Left ventricle myocardium inferior (tissue), 1 donor: ENCODE measurements at places on chromosomes 2 and 18. TPM values are rescaled to one million over a fixed set of nuclear protein-coding genes. Genes with fewer than 3 reads are reported as not detected.

The PTPN4 gene
- total RNA-seq = 45.4 TPM

The REG1A gene
- total RNA-seq = not detected

The SERPINB12 gene
- not detected for total RNA-seq

The MYO1B gene
- total RNA-seq = 16.2 TPM

The REG3A gene
- total RNA-seq = not detected

The STAMBP gene
- total RNA-seq = 35.5 TPM

The GULP1 gene
- total RNA-seq = 5.7 TPM

The GCKR gene
- not detected for total RNA-seq

The PIEZO2 gene
- total RNA-seq = 0.33 TPM

The DTYMK gene
- total RNA-seq = 10.6 TPM

The YES1 gene
- 21.7 TPM for total RNA-seq

DNA sequence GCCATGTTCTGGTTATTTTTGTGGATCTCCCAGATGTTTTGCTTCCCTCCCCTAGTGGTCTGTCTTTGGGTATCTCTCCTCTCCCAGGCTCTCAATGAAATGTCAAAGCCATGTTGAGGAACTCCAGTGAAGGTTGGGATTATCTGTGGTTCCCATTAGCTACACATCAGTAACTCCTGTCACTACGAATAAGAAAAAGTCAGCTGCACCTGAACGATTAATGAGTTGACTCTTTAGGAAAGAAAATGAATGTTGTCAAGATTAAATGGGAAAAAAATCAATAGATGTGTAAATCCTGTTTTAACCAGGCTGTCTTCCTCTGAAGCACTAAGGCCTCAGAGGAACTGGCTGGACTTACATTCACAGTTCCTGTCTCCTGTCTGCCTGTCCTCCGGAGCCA, 94.0 kb upstream of the DAPL1 start:
- DNase-seq = no peak

DNA sequence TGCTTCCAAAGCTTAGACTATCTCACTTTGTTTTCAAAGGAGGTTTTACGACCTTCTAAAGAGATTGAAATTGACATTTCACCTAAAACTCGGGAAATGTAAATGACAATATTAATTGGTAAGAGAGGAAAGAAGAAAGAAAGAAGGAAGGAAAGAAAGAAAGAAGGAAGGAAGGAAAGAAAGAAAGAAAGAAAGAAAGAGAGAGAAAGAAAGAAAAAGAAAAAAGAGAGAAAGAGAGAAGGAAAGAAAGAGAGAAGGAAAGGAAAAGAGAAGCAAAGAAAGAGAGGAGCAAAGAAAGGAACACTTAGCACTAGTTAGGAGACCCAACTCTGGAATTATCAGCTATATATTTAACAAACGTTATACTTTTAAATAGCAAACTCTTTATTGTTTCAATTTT, 3.7 kb downstream of the GKN1 start:
- DNase-seq = no peak

- no peak for DNase-seq
Measured at GRCh38 chr2:29950481-29950880, 29.1 kb upstream of the ALK start.

DNA sequence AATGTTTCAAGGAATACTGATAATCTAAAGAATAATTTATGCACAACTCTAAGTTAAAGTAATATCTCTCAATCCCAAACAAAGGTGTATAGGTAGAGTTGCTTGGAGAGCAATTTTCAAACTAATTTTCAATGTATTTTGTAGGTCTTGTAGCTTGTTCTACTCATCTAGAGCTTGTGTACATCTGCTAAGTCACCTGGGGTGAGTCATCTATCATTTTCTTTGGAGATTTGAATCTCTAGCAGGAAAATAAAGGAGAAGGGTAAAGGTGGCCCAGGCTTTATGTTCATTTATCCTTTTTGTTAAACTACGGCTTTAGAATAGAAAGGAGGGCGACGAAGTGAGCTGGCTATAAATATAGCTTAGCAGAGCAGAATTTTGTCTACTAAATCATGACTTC, 76.8 kb upstream of the THUMPD2 start:
- no peak for DNase-seq

DNA sequence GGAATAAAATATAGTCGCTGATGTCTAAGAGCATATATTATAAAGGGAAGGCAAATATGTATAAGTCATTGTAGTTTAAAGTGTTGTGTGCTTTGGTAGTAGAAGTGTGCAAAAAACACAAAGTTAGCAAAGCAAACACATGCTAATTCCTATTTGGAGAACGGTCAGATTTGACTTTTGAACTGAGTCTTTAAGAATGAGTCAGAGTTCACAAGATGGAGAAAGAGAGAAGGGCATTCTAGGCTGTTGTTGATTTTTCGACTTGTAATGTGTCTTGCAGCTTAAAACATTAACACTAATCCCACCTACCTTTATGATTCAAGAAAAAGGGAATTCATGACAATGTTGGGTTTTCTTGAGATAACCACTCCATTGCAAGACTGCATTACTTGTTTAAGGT, 98.1 kb downstream of the CRIM1 start:
- DNase-seq = no peak

- DNase-seq = no peak
Measured at GRCh38 chr2:144875290-144875969, 355.5 kb upstream of the ZEB2 start.

DNA sequence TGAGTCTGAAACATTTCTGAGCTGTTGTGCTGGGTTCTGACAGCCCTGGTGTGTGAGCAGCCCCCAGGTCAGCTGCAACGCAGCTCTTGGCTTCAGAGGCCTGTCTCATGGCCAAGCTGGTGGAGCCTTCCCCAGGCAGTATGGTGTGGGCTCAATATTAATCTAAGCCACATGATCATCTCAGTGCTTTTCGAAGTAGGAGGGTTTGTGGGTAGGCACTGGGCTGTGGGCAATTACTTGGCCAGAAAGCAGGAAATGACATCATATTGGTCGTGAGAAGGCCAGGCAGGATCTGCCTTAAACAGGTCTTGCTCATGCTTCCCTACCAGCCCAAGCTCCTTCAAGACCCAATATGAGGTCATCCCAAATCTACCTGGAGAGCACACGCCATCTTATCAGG, 26.9 kb downstream of the LOXHD1 start:
- DNase-seq = no peak

DNA sequence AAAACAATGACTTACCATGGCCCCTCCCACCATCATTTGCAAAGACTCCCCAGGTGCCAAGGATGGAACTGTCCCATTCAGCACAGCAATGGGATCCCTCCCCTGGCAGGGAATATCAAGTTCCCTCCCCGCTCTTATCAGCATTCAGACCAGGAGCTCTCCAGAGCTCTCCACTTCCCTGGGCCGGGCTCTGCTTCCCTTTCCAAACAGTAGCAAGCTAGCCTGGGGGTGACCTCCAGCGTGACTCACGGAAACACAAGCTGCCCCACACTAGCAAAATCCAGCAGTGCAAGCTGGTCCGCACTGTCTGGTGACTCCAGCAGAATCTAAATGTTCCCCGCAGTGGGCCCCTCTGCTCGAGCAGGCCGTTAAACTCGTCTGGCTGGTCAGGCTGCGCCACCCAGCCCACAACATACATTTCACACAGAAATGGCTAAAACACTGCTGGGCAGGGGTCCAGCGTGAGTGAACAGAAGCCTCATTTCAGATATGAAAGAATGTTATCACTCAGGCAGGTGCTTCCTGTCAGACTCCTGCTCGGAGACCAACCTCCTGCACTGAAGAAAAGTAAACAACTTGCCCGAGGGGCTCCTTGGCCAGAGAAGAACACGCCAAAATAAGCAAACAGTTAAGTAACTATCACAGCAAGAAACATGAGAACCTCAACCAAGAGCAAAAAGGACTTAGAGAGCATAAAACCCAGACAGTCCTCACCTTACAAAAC, 33.9 kb downstream of the STAT1 start:
- DNase-seq = peak; percentile 78

DNA sequence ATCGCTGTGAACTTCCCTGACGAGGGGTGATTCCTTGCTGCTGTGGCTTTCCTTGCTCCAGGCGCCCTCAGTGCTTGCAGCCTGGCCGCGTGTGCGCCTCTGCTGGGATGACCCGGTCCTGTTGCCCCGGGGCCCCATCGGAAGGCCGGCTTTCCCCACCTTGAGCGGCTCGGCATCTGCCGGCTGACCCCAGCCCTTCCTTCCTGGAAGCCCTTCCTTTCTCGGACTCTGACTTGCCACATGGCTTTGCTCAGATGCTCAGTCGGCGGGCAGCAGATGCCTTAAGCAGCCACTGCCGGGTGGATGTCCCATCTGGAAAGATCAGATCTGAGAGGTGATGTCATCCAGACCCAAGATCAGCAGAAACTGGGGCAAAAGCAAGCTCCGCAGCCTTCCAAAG, 100.5 kb upstream of the ODC1 start:
- DNase-seq = no peak

DNA sequence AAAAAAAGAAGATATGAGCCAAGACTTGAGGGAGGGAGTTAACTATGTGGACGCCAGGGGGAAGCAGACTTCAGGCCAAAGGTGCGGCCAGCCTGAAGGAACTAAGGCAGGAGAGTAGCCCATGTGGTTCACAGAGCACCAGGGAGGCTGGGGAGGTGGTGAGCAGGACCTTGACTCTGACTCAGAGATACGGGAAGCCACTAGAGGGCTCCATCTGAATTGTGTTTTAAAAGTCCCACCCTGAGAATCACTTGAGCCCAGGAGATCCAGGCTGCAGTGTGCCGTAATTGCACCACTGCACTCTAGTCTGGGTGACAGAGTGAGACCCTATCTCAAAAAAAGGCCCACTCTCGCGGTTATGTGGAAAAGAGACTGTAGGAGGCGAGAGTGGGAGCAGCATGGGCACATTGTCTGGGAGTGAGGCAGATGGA, 12.3 kb downstream of the CEP192 start:
- DNase-seq = no peak

DNA sequence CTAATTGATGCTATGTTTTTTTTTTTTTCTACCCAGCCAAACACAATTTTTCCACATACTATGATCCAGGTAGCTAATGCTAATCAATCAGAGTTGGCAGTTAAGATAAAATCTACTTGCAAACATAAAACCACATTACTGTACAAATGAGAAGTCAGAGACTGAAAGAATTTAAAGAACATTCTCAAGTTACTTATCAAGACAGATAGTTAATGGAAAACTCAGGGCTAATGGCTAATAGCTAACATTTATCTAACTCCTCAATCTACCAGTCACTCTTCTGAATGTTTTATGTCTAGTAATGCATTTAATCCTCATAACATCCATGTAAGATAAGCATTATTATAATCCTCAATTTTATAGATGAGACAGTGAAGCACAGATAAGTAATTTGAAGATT, 537.6 kb upstream of the SETBP1 start:
- DNase-seq = no peak

DNA sequence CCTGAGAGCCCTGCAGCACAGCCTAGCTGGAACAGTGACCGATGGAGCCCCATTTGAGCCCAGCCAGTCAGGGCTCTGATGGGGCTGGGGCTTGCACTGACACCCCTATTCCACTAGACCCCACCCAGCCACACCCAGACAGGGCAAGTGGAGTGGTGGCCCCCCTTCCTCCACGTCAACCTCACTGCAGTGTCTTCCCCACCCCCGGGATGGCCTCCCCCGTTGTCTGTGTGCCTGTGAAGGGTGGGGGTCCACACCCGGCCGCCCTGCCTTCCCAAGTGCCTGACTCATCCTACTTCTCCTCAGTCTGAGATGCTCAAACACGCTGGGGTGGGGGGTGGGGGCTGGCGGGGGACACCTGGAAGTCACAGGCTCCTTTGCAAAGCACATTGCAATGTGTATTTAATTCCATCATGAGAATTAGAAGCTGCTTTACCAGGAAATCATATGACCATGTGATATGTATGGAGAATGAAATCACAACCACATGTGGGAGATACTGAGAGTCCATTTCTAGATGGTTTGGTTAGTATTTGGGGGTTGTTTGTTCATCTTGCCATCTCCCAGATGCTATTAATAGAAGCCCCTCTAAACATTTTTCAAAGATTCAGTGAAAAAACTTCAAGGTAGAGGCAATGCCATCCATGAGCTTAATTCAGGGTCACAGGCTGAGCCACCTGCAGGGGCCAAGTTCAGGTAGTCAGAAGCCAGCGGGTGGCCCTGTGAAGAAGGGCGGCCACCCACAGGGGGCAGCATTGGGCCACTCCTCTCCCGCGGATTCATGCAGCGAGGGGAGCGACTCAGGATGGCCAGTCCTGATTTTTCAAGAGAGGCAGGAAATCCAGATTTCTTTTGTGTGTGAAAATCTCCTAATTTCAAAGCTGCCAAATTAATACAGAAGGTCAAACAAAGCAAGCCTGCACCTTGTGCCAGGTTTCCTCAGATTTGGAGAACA, 22.7 kb upstream of the GMPPA start:
- DNase-seq = peak; percentile 62

GRCh38 chr2:136034629-136035028, 49.2 kb upstream of the DARS1 start:
- DNase-seq = no peak

DNA sequence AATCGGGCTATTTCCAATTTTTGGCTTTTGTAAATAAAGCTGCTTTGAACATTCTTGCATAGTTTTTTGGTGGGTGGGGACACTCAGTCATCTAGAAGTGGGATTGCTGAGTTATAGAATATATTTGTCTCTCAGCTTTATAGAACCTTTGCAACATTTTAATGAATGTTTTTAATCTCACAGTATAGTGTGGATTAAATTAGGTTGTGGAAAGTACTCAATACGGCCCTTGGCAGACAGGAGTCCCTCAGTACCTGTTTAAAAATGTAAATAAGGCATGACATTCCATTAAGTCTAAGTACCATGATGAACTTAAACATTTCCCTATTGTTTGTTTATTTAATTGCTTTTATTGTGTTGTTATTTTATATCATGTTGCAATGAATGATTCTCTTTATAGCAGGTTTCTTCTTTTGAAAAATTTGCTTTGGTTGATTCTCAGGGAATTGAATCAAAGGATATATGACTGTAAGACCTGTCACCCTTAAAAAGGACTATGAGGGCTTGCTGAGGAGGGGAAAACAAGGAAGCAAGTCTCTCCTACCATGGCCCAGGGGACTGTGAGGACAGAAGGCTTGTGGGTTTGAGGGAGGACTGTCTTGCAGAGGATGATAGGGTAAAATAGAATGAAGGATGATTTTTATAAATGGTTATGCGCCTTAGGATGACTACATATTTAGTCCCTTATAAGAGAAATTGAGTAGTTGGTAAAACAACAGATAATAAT, 165.1 kb downstream of the RPIA start:
- no peak for DNase-seq

DNA sequence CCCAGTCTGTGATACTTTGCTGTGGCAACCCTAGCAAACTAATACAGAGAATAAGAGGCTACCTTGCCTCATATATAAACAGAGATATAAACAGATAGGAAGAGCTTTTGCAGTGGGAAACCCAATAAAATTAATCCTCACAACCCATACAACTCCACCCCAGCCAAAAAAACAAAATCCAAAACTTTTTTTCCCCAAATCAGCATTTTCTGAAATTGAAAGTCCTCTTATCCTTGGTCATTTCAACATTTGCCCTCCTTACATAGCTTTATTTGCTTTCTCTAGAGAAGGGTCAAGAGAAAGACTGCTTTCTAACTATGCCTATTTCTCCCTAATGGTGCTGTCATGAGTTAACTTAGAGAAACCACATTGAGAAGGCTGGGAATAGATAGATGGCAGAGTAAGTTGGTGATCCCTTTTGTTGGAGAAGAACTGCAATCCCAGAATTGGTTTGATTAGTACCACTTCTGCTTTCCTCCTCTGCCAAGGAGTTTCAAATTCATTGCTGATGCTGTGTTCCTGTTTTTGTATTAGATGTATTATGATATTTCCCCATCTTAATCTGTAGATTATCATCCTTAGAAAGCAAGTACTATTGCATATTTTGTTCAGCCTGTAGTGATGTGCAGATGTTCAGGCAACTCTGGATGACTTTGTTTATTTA, 76.5 kb upstream of the B3GNT2 start:
- DNase-seq = no peak

- no peak for DNase-seq
Measured at GRCh38 chr18:8800445-8800844, 95.1 kb downstream of the MTCL1 start.

GRCh38 chr2:142041105-142041504, 89.7 kb downstream of the LRP1B start:
- no peak for DNase-seq
